ENCODE measurements at places on chromosomes 1 and 21.

GRCh38 chr1:204188959-204189639 is 7.2 kb downstream of the KISS1 start:
- DNase-seq = no peak

DNA sequence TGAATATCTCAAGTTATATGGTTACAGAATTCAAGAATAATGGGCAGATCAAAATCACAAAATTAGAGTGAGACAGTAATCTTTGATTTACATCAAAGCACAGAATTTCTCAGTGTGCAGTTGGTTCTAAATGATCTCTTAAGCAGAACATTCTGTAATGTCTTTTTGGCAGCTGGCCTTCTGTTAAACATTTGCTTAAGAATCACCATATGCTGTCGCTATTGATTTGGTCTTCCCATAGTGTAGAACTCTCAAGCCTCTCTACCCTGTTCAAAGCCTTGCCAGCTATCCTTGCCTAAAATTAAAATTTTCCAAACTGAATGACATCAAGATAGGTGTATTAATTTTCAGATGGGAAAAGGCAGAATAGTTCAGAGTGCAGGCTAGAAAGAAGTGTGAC is 38.9 kb upstream of the ERO1B start:
- no peak for DNase-seq

DNA sequence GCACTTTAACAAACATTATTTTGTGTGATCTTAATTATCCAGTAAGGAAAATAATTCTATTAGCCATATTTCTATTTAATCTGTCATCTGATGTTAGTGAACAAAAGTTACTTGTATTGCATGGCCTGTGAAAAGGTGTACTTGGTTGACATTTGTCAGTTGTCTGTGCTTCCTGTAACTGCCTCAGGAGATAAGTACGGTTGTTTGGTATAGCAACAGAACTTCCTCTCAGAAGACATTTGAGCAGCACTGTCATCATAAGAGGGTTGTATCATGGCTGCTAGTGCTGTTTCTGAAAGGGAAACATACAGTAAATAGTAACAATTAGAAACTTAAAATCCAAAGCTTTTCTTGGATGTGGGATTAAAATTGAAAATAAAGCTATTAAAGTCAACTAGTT is 3.4 kb downstream of the BLZF1 start:
- no peak for DNase-seq

DNA sequence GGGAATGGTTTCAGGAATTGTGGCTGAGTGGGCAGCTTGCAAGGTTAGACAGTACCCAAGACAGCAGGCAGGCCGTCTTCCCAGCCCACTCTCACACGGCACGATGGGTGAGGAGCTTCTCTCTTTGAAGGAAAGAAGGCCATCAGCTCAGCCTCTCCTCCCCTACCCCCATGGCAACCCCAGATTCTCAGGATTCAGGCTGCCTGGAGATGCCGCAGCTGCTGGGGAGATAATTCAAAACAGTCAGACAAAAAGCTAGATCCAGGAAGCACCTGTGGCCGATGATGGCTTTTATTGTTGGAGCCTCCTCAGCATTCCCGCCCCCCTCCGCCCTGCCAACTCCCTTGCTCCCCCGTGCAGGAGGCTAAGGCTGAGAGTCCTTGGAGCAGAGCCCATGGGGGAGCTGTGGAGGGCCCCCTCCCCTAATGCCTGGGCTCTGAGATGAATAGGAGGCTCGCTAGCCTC is 220.5 kb downstream of the TRABD2B start:
- no peak for DNase-seq

DNA sequence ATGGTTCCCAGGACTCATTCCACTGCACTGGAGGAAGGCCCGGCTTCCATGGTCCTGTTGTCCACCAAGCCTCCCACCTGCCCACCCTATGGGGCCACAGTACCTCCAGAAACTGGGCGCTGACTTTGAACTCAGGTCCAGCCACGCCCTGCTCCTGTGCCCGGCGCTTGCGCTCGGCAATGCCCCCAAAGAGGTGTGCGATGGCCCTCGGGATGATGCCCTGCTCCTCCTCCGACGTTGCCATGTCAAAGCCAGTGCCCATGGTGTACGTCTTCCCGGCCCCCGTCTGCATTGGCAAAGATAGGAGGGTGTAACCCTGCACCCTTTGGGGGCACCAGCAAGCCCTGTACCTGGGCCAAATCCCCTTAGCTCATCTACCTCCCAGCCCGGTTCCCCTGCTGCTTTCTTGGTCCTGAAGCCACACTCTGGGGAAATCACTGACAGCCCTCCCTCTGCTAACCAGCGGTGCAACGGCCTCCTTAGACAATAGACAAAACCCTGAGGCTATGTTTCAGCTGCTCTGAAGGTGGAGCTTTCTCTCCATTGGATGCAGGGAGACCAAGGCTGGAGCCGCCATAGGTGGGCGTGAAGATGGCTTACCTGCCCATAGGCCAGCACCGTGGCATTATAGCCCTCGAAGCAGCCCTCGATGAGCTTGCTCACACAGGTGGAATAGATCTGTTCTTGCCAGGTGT is 14.7 kb downstream of the KIF21B start:
- DNase-seq = no peak

GRCh38 chr1:56965191-56965590 is 624 bp downstream of the C8B start:
- no peak for DNase-seq

DNA sequence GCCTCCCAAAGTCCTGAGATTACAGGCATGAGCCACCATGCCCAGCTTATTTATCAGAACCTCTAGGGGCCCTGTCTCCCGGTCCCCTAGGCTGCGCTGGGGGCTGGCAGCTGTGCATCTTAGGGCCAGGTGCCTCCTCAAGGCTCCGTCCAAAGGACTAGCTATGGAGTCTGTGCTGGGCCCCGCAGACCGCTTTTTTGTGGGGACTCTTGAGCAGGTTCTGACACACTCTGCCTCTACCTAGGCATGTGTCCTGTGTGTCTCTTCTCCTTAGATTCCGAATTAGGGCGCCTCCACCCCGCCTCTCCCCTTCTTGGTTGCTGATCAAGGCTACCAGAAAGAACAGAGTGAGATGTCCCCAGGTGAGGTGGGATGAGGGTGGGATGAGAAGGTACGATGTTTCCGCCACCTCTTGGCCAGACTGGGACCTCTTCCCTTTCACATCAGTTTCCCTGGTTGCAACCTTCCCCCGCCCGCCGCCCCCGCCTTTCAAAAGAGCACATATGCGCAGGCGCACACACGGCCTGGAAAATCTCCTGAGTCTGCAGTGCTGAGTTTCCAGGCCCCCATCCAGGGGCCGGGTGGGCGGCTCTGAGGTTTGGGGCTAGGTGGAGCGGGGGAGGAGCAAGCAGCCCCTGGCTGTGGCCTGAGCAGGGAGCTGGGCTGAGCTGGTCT is 5.0 kb upstream of the PTPN7 start:
- DNase-seq = no peak
